Neural progenitor cell (in vitro differentiated cells): ENCODE measurements at places on chromosomes 2 and 18.

- no peak for DNase-seq
Measured at GRCh38 chr18:75678627-75679026, 251.1 kb upstream of the SMIM21 start.

DNA sequence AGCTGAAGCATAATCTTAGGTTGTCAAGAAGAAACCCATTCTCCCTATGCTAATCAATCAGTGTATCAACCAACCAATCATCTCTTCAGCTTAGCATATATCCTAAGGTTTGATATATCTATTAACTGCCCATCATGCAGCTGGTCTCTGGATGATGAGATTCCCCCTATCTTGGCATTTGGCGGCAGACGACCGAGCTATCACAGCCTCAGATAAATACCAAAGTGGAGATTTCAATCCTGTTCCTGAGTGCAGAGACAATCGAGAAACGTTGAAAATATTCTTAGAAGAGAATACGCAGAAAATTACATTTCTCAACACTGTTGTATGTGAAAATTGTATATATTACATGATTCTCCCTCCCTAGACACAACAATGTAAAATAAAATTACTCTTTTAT is 259.0 kb upstream of the SIX3 start:
- DNase-seq, result no peak

GRCh38 chr2:66704786-66705185 is 269.9 kb downstream of the MEIS1 start:
- DNase-seq, result no peak

DNA sequence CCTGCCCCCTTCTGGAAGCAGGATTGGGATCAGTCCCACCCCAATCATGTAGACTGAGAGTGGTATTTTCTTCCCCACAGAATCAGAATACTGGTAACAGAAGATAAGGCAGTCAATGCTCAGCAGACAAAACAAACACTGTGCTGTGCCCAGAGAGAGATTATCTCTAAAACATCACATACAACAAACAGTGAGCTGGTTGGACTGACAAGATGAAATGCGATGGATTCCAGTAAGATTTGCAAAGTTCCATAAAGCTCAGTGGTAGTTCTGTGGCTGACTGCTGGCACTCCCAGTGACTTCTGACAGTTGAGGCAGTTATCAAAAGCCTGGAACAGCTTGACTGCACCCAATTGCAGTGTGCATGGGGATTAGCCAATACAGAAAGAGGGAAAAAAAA is 311.5 kb upstream of the MGAT5 start:
- peak; percentile 17 for DNase-seq

DNA sequence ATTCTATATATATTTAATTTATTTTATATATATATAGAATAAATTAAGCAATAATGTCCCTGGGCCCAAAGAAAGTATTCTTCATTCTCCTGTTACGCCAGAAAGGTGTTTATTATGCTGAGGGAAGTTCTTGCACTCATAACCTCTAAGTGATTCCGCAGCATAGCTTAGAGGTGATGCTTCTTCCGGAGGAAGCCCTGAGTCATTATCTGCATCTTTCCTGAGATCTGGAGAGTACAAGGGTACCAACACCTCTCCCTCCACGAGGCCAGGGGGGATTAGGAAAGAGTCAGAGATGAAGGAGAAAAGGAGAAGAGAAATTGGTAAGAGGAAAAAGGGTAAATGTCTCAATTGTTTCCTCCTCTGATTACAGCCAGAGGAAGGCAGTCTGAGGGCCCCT is 43.1 kb upstream of the RTN4 start:
- DNase-seq, result no peak

GRCh38 chr18:26103579-26103978 is 13.2 kb upstream of the SS18 start:
- peak; percentile 47 for DNase-seq

GRCh38 chr2:64036034-64036705 is 16.9 kb upstream of the VPS54 start:
- no peak for DNase-seq

DNA sequence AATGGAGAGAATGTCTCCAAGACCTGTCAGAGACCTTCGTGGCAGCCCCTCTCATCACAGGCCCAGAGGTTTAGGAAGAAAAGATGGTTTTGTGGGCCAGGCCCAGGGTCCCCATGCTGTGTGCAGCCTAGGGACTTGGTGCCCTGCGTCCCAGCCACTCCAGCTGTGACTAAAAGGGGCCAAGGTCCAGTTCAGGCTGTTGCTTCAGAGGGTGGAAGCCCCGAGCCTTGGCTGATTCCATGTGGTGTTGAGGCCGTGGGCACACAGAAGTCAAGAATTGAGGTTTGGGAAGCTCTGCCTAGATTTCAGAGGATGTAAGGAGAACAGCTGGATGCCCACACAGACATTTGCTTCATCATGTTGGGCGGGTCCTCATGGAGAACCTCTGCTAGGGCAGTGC is 45.1 kb upstream of the ACTR2 start:
- DNase-seq, result no peak

DNA sequence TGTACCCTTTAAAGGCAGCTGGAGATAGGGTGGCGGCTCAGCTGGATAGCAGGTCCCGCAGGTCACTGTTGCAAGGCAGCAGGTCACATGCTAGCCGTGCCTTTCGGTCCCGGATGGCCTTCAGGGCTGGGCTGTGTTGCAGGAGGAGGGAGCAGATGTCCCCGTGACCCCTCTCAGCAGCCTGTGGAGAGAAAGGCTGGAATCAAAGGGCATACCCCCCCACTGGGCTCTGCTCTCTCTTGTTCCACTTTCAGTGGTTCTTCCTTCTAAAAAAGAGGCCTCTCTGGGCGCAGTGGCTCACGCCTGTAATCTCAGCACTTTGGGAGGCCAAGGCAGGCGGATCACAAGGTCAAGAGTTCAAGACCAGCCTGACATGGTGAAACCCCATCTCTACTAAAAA is 4.4 kb upstream of the ANKRD23 start:
- DNase-seq, result no peak

DNA sequence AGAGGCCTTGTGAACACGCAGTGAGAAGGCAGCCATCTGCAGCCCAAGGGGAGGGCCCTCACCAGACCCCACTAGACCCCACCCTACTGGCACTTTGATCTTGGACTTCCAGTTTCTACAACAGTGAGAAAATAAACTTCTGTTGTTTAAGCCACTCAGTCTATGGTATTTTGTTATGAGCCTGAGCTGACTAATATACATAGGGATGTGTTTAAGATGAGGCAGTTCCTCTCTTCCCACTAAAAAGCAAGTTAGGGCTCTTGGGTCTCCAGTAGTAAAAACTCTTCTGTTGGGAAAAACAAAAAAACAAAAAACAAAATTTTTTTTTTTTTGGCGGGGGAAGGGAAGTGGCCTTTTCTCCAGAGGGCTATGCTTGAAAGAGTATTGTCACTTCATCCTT is 233.2 kb upstream of the SMAD7 start:
- peak; percentile 36 for DNase-seq

GRCh38 chr2:232234922-232235615 is 143.5 kb upstream of the ALPP start:
- DNase-seq, result no peak

GRCh38 chr2:133773854-133774653 is 205.8 kb upstream of the NCKAP5 start:
- no peak for DNase-seq

DNA sequence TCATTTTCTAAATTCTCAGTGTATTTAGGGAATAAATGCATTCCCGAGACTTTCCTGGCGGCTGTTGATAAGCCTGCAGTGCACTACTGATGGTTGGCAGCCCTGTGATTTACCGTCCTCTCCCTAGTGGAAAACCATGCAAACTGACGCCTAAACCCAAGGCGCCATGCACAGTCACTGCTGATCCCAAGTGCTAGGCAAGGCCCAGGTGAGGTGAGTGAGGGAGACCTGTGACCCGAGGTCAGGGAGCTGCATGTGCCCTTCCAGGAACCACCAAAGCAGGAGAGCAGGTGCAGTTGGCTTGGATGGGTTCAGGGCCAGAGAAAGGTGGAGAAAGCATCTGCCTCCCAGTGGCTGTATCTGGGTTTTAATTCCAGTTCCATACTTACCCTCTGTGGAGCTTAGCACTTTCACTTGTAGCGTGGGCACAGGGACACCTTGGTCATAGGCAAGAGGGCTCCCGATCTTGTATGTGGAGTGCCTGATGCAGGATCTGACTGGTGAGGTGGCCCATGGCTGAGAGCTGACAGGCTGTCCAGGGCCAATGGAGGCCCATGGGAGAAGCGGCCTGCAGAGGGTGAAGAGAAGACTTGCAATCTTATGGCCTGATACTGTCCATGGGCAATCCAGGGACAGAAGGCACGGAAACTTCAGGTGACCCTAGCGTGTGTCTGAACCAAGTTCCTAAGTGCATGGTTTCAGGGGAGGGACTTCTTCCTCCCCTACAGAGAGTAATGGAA is 131.3 kb downstream of the SH3RF3 start:
- no peak for DNase-seq

DNA sequence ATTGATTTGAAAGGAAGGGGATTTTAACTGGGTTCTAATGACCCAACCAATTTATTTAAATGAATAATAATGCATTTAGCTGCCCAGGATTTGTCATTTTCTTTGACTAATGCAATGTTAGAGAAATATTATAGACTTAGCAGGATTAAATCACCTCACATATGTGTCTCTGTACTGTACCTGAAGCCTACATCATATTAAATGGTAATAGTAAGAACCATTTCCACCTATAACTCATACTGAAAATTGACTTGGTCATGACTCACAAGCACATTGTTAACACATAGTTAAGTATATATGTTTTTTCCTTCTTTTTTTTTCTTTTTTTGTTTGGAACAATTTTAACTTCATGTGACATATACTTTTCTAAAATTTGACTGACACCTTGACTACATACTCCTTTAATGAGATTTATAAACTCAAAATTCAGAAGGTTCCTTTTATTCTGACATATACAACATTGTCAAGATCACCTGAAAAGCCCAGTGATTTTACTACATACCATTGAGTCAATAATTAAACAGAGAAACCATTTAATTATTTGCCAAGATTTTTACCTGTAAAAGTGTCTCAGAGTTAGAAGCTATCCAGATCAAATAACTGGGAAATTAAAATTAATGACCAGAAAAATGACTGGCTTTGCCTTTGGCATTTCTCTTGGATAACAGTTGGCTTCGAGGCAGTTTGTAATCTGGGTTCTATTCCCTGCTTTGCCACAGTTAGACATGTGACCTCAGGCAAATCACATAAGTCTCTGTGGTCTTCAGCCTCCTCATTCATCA is 58.8 kb upstream of the CDC42EP3 start:
- DNase-seq, result no peak

DNA sequence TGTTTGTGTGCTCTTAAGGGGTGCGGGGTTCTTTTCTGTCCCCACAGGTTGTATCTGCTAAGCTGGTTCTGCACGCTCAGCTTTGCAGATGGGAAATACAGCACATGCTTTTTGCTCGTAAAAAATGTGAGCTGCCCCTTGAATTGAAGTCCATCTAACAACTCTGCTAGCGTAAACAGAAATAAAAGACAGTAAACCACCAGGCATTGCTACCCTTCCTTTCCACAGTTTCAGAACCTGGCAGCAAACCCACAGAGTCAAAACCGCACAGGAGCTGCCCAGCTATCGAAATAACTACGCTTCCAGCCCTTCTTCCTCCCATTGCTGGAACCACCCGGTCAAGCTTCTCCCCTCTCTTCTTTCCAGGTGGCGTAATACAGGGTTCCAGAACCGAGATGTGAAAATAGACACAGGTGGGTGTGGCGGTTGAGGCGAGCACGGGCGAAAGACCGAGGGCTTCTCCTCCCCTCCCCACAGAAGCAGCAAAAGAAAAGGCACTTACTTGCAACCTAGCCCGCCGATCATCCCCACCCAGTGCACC is 479 bp downstream of the SCN9A start:
- DNase-seq, result peak; percentile 15
